ENCODE measurements at places on chromosomes 6 and 20.

DNA sequence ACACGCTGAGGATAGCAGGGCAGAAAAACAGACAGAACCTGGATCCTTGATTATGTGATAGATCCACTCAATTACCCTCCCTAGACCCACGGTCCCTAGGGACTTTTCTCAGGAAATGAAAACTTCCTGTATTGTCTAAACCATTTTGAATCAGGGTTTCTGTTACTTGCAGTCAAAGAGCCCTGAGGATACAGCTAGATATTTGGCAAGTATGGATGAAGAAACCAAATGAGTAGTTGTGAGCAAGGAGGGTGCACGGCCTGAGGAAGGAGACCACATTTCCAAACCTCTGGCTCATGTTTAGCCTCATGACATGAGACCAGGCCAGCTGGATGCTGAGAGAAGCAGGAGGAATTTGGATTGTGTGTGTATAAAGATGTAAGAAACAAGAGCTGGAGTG is 91.6 kb downstream of the MRPL14 start:
- no peak for ATAC-seq

- ATAC-seq, result peak; percentile 86
These were observed 299.0 kb upstream of the STXBP5 start for GRCh38 chr6:146905181-146905704.

- no peak for ATAC-seq
These were observed 91.0 kb downstream of the HIVEP1 start for GRCh38 chr6:12103158-12103557.

GRCh38 chr20:1163105-1163504 is 21.7 kb downstream of the TMEM74B start:
- ATAC-seq, result no peak

GRCh38 chr20:3092611-3093379 is 8.3 kb upstream of the AVP start:
- no peak for ATAC-seq

GRCh38 chr6:73460056-73460455 is 1.5 kb upstream of the MTO1 start:
- no peak for ATAC-seq

DNA sequence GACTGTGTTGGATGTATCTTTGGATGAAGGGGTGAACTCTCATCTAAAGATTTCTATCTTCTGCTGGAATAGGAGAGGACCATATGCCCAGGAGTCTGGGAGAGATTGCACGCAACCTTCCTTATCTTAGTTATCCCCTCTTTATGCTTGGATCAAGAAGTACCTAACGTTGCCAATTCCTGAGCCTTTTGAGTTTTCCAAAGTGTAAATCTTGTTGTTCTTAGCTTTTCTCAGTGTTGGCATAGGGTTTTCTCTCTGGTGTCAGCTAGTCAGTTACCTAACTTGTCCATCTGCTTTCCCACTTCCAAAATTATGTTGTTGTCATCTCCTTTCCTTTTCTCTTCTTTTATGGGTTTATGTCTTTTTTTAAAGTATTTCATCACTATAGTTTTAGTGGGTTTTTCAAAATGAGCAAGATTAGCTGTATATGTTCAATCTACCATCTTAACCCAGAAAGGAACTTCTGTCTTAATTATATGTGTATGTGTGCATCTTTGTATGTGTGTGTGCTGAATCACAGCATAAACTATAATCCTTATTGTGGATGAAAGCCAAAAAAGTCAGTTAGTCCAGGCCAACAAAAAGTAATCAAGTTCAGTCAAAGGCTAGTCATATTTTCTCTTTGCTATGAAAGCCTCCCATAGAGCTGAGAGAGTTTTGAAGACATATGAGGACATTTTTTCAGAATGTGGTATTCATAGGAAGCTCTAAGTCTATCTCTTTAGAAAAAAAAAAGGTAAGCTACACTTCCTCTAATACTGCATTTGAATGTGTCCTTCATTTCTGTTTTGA is 72.1 kb downstream of the KHDC1L start:
- ATAC-seq, result no peak

GRCh38 chr6:112209131-112209530 is 45.2 kb downstream of the LAMA4 start:
- ATAC-seq, result no peak

DNA sequence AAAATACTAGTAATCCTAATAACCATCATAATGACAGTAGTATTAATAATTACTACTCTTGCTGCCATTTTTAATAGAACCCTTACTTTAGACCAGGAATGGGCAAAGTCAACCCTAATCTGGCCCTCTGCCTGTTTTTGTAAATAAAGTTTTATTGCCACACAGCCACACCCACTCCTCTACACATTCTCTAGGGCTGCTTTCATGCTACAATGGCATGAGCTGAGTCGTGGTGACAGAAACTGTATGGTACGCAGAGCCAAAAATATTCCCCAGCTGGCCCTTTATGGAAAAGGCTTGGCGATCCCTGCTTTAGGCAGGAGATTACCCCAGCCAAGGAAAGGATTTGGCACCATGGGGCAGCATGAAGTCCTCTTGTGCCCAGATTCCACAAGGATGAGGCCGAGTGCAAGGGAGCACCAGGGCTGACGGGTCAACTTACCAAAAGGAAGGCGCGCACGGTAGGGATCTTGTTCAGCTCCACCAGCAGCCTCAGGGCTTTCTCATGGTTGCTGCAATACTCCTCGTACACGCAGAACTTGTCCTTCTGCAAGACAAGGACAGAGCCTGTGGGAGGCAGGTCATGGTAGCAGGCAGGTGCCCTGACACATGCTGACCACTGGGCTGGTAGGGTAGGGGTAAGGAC is 93.6 kb downstream of the PREX1 start:
- no peak for ATAC-seq

GRCh38 chr20:33664762-33665144 is 2.0 kb upstream of the ACTL10 start:
- no peak for ATAC-seq

DNA sequence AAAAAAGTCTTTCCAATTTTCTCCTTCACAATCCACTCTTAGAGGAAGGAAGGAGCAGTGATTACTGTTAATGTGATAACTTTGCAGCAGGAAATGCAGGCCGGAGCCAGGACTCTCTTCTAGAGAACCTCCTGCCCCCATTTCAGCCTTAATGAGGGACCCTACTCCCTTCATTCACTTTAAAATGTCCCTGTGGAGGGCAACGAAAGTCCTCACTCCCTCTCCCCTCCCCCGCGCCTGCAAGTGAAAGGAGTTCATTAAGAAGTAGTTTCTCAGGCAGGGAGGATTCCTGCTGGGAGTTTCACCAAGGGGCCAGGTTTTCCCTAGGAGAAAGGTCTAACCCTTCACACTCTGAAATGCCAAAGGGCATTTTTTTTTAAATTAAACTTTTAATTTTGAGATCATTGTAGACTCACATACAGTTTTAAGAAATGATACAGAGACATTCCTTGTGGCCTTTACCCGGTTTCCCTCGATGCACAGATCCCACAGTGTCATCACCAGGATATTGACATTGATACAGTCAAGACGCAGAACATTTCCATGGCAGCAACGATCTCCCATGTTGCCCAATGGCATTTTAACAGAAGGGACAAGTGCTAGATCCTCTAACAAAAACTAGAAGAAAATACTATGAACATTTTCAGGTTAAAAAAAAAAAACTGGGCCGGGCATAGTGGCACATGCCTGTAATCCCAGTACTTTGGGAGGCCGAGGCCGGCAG is 6.8 kb upstream of the COMMD7 start:
- ATAC-seq, result no peak

GRCh38 chr20:51175156-51175555 is 152.2 kb upstream of the KCNG1 start:
- no peak for ATAC-seq

- no peak for ATAC-seq
These were observed 75.5 kb downstream of the ANKS1A start for GRCh38 chr6:34964564-34964963.

DNA sequence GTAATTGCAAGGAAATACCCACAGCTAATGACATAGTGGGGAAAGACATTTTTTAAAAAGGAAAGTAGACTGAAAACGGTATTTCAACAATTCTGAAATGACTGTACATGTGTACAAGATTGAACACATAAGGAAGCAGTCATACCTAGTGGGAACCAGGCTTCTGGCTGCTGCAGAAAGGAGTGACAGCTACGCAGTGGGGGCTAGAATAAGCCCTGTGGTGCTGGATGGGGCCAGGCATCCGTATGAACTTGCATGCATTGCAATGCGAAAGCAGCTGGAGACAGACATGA is 54.9 kb upstream of the GPR31 start:
- ATAC-seq, result no peak

- no peak for ATAC-seq
These were observed 118.0 kb upstream of the ASCC3 start for GRCh38 chr6:100999034-100999597.

DNA sequence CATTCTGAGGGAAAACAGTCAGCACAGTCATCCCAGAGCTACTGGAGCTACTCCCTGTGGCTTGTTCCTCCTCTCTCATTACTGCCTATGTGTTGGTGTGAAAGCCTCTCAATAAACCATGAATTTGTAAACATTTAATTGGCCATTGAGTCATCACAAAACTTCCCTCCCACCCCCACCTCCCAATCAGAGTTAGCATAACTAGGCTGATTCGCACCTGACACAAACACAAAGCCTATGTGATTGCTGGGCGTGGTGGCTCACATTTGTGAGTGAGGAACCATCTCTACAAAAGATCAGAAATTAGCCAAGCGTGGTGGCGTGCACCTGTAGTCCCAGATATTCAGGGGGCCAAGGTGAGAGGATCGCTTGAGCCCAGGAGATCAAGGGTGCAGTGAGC is 17.1 kb upstream of the SNTA1 start:
- ATAC-seq, result no peak

- no peak for ATAC-seq
These were observed 87.3 kb downstream of the FAM120B start for GRCh38 chr6:170393807-170394399.

DNA sequence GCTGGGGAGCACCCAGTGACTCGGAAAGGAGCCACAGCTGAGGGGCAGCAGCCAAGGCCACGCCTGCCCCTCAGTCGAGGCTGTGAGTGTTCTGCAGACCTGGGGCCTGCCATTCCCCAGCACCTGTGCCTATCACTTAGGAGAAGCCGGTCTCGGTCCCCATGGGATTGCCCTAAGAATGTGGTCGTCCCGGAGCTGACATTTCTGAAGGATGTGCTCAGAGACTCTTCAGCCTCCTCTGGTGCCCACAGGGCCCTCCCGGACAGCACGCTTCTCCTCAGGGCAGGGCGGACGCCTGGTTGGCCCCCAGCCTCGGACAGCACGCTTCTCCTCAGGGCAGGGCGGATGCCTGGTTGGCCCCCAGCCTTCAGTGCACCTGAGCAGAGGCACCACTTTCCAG is 223.9 kb downstream of the ERMARD start:
- no peak for ATAC-seq

GRCh38 chr6:68709882-68710281 is 74.8 kb downstream of the ADGRB3 start:
- ATAC-seq, result no peak

DNA sequence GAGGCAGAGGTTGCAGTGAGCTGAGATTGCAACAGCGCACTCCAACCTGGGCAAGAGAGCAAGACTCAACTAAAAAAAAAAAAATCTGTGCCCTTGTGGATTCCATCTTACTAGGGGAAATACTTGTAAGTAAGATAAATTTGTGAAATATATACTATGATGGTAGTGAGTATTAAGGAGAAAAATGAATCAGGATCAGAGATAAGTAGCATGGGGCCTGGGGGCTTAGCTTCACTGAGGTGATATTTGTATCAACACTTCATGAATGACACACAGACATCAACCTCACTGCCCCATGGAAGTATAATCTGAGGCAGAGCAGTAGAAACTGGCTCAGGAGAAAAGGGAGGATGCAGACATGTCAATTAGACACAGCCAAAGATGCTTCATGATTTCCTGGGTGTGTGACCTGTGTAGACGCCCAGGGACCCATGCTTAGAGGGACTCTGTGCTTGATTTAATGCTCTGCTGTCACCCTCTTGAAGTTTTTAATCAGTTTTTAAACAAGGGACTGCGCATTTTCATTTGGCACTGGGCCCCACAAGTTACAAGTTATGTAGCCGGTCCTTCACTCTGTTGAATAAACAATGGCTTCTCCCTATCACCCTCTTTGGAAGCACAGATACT is 41.9 kb downstream of the PCNA start:
- no peak for ATAC-seq

- no peak for ATAC-seq
These were observed 101.6 kb downstream of the NCOA3 start for GRCh38 chr20:47603260-47603659.

DNA sequence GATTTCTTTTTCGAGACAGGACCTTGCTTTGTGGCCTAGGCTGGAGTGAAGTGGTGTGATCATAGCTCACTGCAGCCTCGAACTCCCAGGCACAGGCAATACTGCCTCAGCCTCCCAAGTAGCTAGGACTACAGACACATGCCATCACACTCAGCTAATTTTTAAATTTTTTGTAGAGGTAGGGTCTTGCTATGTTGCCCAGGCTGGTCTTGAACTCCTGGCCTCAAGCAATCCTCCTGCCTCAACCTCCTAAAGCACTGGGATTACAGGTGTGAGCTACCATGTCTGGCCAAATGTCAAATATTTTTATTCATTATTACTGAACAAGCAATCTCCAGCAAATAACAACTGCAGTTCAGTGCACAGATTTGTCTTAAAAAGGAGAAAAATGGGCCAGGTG is 131.7 kb upstream of the IFNGR1 start:
- no peak for ATAC-seq

GRCh38 chr6:57221936-57222742 is at the start of gene RAB23:
Gene RAB23 (minus strand): TSS chr6:57222307. CDS start chr6:57210380, 11,927 bp downstream.
- ATAC-seq, result peak; percentile 90

GRCh38 chr6:156729248-156729647 is 47.9 kb upstream of the ARID1B start:
- peak; percentile 85 for ATAC-seq

Data from SK-N-SH treated with all-trans-retinoic acid at 6 μM for 48 hours (cell line).